ENCODE measurements at places on chromosomes 5 and 9.

DNA sequence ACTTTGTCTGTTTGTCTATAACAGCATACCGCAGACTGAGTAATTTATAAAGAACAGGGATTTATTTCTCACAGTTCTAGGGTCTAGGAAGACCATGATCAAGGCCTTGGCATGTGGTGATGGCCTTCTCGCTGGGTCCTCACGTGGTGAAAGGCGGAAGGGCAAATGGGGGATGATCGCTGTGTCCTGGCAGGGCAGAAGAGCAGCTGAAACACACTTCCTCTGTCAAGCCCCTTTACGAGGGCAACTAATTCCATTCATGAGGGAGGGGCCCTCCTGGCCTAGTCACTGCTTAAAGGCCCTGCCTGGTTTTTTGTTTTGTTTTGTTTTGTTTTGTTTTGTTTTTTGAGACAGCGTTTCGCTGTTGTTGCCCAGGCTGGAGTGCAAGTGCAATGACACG, 41.9 kb upstream of the UBTD2 start:
- DNase-seq = no peak

- DNase-seq = no peak
These were observed 10.1 kb downstream of the ATG12 start for GRCh38 chr5:115831163-115831768.

GRCh38 chr9:116726602-116727001, 39.5 kb downstream of the TRIM32 start:
- DNase-seq = no peak

- peak; percentile 32 for DNase-seq
These were observed 148.1 kb upstream of the MPDZ start for GRCh38 chr9:13427587-13427986.

- no peak for DNase-seq
These were observed 26.2 kb downstream of the TPPP start for GRCh38 chr5:666816-667498.

All from COLO829 (cell line).